ENCODE measurements at places on chromosomes 1 and 21.

- peak; percentile 14 for DNase-seq
Observed at GRCh38 chr1:75233302-75233929, 99.2 kb downstream of the LHX8 start.

- DNase-seq = no peak
Observed at GRCh38 chr1:16375521-16376340, 8.7 kb downstream of the SZRD1 start.

DNA sequence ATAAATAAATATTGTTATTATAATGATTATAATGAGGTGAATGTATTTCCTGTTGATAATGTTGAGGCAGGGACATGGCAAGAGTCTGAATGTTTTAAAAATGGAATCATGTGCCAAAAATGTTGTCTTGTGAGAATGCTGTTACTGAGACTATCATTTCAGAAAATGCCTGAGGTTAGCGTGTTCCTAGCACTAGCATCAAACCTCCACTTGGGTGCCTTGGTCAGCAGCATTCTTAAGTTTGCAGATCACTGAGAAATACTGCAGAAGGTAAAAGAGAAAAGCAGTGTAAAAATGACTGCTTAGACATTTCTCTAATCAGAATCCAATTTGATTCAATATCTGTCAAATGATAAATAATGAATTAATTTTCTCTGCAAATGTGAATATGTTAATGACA is 50.8 kb downstream of the OLFM3 start:
- DNase-seq = no peak

DNA sequence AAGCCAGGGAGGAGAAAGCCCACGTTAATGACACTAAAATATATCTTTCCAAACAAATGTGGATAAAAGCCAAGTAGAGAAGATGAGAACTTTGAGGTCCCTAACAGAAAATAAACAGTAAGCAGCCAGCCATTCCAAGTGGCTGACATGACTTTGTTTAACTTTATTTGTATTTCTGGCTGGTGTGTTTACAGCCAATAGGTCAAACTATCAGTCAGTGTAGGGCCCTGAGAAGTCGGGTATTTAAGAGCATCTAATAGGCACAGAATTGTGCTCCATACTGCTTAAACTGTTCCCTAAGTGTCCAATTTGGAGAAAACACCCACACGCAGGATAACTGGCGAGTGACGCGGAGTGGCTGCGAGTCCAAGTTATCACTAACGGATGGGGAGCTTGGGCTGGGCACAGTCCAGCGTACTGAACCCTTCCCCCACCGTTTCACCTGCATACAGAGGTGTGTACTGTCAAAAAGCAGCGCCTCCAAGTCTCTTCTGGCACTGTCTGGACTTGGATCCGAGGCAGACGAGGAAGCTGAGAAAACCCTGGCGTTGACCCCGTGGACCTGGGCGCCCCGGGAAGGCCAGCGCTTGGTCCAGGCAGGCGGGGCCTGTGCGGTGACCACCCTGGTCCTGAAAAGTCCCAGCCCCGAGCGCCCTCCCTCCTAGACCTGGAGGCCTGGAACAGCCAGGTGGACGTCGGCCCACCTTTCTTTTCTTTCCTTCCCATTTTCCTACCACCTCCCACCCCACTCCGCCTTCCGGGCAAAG is 662 bp upstream of the LGALS8 start:
- no peak for DNase-seq

- no peak for DNase-seq
Observed at GRCh38 chr1:9010781-9011323, 15.4 kb downstream of the SLC2A7 start.

- no peak for DNase-seq
Observed at GRCh38 chr1:223873044-223873443, 27.3 kb upstream of the TP53BP2 start.

DNA sequence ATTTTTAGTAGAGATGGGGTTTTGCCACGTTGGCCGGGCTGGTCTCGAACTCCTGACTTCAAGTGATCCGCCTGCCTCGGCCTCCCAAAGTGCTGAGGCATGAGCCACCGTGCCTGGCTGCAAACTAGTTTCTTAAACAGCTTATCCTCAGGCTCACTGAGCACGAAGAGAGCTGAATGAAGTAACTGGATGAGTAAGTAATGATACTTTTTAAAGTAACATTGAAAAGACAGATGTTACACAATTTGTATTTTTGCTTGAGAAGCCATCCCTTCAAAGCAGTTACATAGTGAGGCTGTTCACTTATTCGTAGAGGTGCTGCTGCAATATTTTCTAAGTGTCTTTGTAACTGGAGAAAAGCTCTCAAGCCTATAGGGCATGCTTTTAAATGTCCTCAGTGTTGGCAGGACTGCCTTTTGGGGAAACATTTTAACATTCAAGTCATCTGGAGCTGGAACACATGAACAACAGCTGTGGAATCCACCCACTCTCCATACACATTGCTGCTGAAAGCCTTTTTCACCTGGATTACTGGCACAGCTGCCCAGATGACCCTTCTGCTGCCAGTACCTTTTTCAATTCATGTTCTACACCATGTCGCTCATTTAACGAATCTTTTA is 2.7 kb upstream of the YBX1 start:
- no peak for DNase-seq
